Sigmoid colon (tissue), 7 donors: ENCODE measurements at places on chromosomes 5 and 9. TPM values are rescaled to one million over a fixed set of nuclear protein-coding genes. Genes with fewer than 3 reads are reported as not detected.

- DNase-seq = no peak
Observed at GRCh38 chr5:178116143-178116885, 3.0 kb downstream of the N4BP3 start.

- no peak for DNase-seq
Observed at GRCh38 chr5:166916021-166916420, 1375.4 kb upstream of the WWC1 start.

The TMC1 gene
- total RNA-seq = not detected

- peak; percentile 42 for DNase-seq
Observed at GRCh38 chr9:126501383-126502331, 112.1 kb upstream of the LMX1B start.

- no peak for DNase-seq
Observed at GRCh38 chr9:108235609-108236008, 620.2 kb downstream of the ACTL7B start.

The DAB2 gene
- 74.1 TPM for total RNA-seq

The TMEM252 gene
- not detected for total RNA-seq

- DNase-seq = no peak
Observed at GRCh38 chr9:132787748-132788159, 90.3 kb downstream of the AK8 start.

GRCh38 chr5:143685246-143685815 is 126.6 kb upstream of the HMHB1 start:
- DNase-seq = no peak

- no peak for DNase-seq
Observed at GRCh38 chr9:91258451-91258850, 103.3 kb downstream of the AUH start.

The SERF1A gene
- 15.7 TPM for total RNA-seq

- DNase-seq = no peak
Observed at GRCh38 chr9:131707733-131708157, 32.1 kb downstream of the RAPGEF1 start.

The BSPRY gene
- total RNA-seq = 0.36 TPM

DNA sequence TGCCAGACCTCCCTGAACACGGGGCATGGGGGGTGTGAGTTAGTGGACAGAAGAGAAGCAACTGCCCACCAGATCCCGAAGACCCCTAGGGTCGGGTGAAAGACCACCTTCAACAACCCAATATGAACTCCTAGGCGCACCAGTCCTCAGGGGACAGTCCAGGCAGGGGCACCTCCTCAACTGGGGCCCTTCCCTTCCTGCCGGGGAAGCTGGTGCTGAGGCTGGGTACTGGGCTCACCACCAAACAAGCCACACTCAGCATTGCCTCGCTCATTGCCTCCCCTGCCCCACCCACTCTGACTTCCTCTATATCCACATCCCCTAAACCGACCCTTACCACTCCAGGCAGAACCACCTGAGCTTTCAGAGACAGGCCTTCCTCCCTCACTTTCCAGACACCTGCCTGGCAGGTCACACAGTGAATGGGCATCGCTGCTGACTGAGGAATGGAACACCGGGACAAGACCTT is 42.5 kb downstream of the SEMA4D start:
- DNase-seq = no peak

GRCh38 chr9:129834489-129835127 is 467 bp downstream of the C9orf78 start:
- no peak for DNase-seq

GRCh38 chr9:111661150-111661801 is at the start of gene GNG10:
Gene GNG10 (plus strand): TSS chr9:111661605. CDS start chr9:111661635, 30 bp downstream.
- DNase-seq = peak; percentile 74

GRCh38 chr9:27763831-27764230 is 190.6 kb upstream of the C9orf72 start:
- no peak for DNase-seq

DNA sequence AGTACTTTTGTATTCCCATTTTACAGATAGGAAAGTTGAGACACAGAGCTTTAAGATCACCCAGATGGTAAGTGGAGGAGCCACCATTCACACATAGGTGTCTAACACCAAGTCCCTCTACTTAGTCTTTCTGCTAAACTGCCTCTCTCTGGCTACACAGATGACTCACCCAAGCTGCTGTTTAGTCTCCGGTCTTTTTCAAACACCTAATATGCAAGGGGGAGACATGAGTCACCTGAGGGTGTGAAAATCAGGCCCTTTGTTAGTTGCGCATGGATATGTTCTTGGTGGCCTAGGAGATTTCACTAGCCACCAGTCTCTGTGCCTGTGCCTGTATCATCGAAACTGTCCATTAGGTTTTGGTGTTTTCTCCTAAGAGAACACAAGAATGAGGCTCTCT is 117.8 kb downstream of the MAST4 start:
- DNase-seq = no peak

GRCh38 chr9:133238272-133238850 is 29.3 kb upstream of the OBP2B start:
- peak; percentile 89 for DNase-seq

- no peak for DNase-seq
Observed at GRCh38 chr5:64532657-64533056, 26.8 kb downstream of the RGS7BP start.

The FOXD4L3 gene
- total RNA-seq = not detected

DNA sequence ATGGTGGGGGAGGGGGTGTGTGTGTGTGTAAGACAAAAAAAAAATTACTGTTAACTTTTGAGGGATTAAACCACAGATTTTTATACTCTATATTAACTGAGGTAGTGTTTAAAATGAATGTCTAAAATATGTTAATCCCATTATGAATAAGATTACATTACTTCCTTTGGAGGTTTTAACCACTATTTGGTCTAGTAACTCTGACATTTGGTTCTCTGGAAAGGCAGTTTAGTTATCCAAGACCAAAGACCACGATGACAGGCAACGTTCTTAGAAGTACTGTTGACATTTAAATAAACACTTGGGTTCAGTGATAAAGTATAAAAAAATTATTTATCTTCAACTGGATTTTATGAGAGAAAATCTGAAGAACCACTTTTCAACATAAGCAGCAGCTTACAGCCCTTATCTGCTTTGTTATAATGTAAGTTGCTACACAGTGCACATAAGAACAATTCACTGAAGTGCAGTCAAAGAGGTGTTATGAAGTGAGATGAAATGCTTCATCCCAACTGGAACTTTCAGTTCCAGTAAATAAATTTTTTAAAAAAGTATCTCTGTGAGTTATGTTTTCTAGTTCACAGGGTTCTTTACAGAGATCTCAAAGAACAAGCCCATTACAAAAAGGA is 94.5 kb downstream of the OSMR start:
- DNase-seq = no peak

The GBGT1 gene
- total RNA-seq = 17.9 TPM

- no peak for DNase-seq
Observed at GRCh38 chr9:124355039-124355940, 60.0 kb downstream of the PSMB7 start.

- DNase-seq = no peak
Observed at GRCh38 chr5:113166261-113166660, 189.7 kb downstream of the DCP2 start.

The CCNO gene
- total RNA-seq = not detected

DNA sequence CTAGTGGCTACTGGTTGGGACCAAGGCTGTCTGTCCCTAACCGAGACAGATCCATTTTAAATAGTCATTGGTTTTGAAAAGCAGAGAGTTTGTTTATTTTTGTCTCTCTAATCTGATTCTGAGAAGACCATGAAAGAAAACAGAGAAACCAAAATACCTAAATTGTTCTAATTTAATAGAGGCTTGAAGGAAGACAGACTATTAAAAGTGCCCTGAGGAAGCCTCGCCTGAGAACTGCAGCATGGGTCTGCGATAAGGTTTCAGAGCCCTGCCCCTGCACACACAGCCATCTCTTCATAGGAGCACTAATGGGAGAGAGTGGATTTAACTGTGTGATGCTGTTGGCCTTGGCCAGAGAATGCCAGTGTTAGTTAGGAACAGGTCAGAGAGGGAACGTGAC is 175.5 kb upstream of the SV2C start:
- DNase-seq = no peak

GRCh38 chr5:140424135-140424534 is 22.5 kb downstream of the ANKHD1 start:
- DNase-seq = no peak

DNA sequence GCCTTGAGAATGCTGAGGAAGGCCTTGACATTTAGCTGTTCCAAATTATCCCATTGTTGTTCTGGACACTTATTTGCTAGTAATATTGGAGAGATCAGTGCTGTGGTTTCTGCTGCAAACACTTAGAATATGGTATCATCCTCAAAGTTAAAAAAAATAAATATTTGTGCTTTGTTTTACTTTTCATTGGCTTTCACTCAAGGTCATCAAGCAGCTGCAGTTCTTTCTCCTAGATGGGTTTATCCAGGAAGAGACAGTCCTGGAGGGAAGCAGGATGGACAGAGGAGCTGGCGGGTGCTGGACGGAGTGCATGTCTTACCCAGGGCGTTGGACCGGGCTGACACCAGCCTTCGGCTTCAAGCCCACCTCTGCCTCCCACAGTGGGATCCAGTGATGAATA is 193.6 kb downstream of the MTRR start:
- no peak for DNase-seq

GRCh38 chr5:91712718-91713117 is 329.6 kb upstream of the ARRDC3 start:
- DNase-seq = no peak

DNA sequence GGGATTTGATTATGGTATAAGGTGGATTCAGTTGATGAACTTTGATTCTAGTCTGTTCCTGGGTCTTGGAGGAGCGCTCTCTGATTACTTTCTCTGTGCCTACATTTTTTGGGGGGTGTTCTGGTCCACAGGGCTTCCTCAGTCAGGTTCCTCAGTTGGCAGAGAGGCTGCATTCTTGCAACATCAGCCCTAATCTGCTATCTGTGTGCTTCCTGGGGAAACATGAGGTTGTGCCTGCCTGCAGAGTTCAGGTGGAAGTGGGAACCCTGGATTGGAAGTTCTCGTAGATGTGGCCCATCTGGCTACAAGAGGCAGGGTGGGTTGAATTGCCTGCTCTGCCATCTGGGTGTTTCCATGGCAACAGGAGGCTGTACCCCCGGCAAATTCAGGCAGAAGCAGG is 24.5 kb downstream of the POLK start:
- no peak for DNase-seq

DNA sequence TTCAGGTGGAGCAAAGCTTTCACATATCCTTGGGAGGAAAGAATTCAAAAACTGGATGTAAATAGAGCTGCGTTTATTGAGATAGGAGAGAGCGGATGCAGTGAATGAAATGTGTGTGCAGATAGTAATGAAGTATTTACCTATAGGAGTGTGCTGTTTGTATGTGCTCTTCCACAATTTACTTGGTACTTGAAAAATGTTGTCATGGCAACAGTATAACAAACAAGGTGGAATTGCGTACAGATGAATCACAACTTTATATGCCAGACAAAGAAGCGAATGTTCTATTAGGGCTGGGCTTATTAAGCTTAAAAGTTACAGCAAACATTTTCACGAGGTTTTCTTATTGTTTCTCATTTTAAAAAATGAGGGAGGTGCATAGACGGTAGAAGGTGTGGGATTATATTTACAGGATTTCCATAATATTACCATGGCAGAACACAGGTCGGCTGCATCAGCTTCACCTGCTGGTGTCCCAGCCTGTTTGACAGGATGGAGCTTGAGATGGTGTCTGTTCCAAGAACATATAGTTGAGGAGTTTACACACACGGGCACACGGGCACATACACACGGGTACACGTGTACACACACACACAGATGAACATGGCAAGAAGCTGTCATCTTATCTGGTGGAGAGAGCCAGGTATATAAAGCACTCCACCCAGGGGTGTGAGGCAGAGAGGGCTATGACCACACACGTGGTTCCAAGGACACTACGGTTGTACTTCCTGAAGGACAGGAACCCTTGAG is 155.7 kb downstream of the RMI1 start:
- DNase-seq = no peak

- DNase-seq = no peak
Observed at GRCh38 chr9:76516350-76516749, 57.4 kb downstream of the GCNT1 start.

DNA sequence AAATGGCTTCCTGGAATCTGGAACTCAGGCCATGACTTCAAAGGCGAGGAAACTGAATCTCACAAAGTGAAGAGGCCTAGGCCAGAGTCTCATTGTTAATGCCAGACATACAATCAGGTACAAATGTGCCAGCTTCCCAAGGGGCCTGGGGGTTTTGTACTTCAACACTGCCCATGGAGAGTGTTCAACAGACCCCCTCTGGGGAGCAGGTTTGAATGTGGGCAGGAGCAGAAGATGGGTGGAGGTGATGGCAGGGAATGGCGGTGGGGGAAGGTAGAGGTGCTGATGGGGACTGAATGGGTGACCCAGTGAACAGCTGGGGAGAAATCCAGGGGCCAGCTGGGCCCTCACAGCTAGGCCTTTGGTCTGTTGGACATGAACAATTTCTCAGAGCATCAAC is 12.0 kb downstream of the FOXI1 start:
- DNase-seq = no peak

GRCh38 chr9:8332871-8333270 is 533.3 kb upstream of the DMAC1 start:
- no peak for DNase-seq

- DNase-seq = no peak
Observed at GRCh38 chr5:76525956-76526355, 97.2 kb downstream of the F2RL2 start.

DNA sequence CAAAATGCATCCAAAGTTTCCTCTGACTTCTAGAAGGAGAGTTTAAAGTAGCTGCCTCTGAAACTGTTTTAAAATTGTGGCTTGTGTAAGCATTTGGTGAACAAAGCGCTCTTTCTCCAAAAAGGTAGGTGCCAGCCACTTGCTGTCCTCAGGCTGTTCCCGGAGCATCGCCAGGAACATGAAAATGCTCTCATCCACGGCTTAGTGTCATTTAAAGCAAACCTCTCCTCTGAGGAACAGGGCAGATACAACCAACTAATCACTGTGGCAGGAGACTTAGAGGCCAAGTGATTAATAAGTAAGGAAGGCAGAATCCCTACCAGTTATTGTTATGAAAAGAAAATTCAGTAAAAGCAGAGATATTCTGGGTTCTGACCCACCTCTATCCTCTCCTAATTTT is 165.6 kb downstream of the DCP2 start:
- no peak for DNase-seq

DNA sequence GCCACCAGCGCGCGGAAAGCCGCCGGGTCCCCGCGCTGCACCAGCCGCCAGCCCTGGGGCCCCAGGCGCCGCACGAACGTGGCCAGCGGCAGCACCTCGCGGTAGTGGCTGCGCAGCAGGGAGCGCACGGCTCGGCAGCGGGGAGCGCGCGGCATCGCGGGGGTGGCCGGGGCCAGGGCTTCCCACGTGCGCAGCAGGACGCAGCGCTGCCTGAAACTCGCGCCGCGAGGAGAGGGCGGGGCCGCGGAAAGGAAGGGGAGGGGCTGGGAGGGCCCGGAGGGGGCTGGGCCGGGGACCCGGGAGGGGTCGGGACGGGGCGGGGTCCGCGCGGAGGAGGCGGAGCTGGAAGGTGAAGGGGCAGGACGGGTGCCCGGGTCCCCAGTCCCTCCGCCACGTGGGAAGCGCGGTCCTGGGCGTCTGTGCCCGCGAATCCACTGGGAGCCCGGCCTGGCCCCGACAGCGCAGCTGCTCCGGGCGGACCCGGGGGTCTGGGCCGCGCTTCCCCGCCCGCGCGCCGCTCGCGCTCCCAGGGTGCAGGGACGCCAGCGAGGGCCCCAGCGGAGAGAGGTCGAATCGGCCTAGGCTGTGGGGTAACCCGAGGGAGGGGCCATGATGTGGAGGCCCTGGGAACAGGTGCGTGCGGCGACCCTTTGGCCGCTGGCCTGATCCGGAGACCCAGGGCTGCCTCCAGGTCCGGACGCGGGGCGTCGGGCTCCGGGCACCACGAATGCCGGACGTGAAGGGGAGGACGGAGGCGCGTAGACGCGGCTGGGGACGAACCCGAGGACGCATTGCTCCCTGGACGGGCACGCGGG is at the start of gene TERT:
Gene TERT, minus strand, starts transcription at position 234 of the 815 bp plus-strand sequence. Its CDS starts 79 bp downstream, at position 155.
- peak; percentile 53 for DNase-seq

- DNase-seq = no peak
Observed at GRCh38 chr5:10546186-10546585, 17.7 kb upstream of the ANKRD33B start.
